Tibial nerve (tissue), 4 donors: ENCODE measurements at places on chromosomes 4 and X. TPM values are rescaled to one million over a fixed set of nuclear protein-coding genes. Genes with fewer than 3 reads are reported as not detected.
A peak's percentile ranks its signal among the peaks of the same experiment; 100 is the strongest.

DNA sequence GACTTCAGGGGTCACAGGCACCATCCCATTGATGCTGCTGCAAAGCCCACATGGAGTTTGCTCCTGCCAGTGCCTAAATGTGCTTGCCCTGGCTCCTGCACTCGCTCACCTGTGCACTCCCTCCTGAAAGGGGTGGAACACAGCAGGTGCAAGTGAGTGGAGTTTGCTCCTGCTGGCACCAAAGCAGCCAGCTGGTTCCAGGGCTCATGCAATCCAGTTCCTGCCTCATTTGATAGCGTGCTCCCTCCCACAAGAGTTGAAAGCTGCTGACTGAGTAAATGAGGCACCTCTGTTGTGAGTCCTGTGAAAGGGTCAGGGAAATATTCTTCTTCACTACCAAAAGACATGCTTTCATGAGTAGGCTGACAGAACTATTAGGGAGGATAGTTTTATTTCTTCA, 30.5 kb downstream of the CXCL8 start:
- H3K27ac ChIP-seq: no peak overlapping the region
- H3K36me3 ChIP-seq: no peaks in the 10 kb centered on the region
- H3K4me1 ChIP-seq: peaks cover 2% of the 10 kb centered on the region
- DNase-seq: no peak

CACNA1F gene
- total RNA-seq: under 0.01 TPM

GRCh38 chr4:111650674-111651086, 494.6 kb upstream of the FAM241A start:
- no peaks in the 10 kb centered on the region for H3K27me3 ChIP-seq
- H3K36me3 ChIP-seq: no peaks in the 10 kb centered on the region
- no peaks in the 10 kb centered on the region for H3K4me1 ChIP-seq

GRCh38 chrX:110414679-110415439, 56.2 kb downstream of the RTL9 start:
- no peaks in the 10 kb centered on the region for H3K27me3 ChIP-seq
- DNase-seq: no peak
- no peaks in the 10 kb centered on the region for H3K36me3 ChIP-seq
- H3K4me1 ChIP-seq: peaks cover 9% of the 10 kb centered on the region

GRCh38 chrX:47047989-47048388, 30.3 kb upstream of the RGN start:
- H3K27me3 ChIP-seq: no peaks in the 10 kb centered on the region
- H3K4me3 ChIP-seq: no peak overlapping the region
- no peaks in the 10 kb centered on the region for H3K36me3 ChIP-seq
- H3K4me1 ChIP-seq: no peaks in the 10 kb centered on the region

DNA sequence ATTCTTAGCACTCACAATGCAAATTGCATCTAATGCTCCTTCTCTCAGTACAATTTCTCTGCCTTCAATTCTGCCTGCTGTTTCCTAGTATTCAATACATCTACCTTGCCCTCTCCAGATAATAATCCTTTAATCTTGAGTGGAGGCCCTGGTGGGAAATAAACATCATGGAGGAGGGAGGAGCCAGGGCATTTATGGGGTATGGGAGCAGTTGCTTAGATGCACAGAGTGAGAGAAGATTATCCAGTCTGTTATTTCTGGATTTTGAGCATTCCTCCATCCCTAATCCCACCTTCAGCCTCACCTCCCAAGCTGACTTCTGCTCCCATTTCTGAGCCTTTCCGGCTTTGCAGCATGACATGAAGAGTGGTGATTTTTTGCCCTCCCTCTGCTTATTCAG, 127.9 kb upstream of the PPP3CA start:
- no peaks in the 10 kb centered on the region for H3K4me1 ChIP-seq
- no peaks in the 10 kb centered on the region for H3K36me3 ChIP-seq
- no peak overlapping the region for H3K27ac ChIP-seq
- H3K4me3 ChIP-seq: no peak overlapping the region
- no peaks in the 10 kb centered on the region for H3K27me3 ChIP-seq

MPP1 gene
- total RNA-seq: 16.2 TPM

DNA sequence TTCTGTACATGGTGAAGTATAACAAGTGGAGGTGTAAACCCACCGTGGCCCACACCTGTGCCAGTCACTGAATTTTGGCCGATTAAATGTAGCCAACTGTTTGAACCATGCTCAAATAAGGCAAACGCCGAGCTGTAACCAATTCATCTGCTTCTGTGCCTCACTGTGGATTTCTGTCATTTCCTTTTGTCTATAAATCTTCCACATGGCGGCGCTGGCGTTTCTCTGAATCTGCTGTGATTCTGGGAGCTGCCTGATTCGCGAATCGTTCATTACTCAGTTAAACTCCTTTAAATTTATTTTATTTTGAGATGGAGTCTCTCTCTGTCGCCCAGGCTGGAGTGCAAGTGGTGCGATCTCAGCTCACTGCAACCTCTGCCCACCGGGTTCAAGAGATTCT, 19.2 kb downstream of the SUPT20HL2 start:
- no peak overlapping the region for H3K4me3 ChIP-seq
- no peaks in the 10 kb centered on the region for H3K27me3 ChIP-seq
- H3K27ac ChIP-seq: no peak overlapping the region
- H3K4me1 ChIP-seq: no peaks in the 10 kb centered on the region
- peak; percentile 4 for DNase-seq

- H3K36me3 ChIP-seq: no peaks in the 10 kb centered on the region
- DNase-seq: no peak
- H3K27me3 ChIP-seq: no peaks in the 10 kb centered on the region
- H3K4me3 ChIP-seq: no peak overlapping the region
These were observed 118.6 kb downstream of the CPXCR1 start for GRCh38 chrX:88865634-88866033.

SASH3 gene
- 10.4 TPM for total RNA-seq

- H3K36me3 ChIP-seq: no peaks in the 10 kb centered on the region
- peaks cover 20% of the 10 kb centered on the region for H3K4me1 ChIP-seq
- peak; percentile 80 for DNase-seq
- H3K4me3 ChIP-seq: peak within 1 kb of the TSS; percentile 95
These were observed at the start of gene DGKQ for GRCh38 chr4:973431-974397. Gene DGKQ, minus strand, starts transcription at chr4:973569. Its CDS starts 87 bp downstream, at chr4:973482.

GRCh38 chrX:69014200-69014599, 151.1 kb downstream of the PJA1 start:
- no peak overlapping the region for H3K4me3 ChIP-seq
- no peaks in the 10 kb centered on the region for H3K36me3 ChIP-seq
- peaks cover 23% of the 10 kb centered on the region for H3K4me1 ChIP-seq
- H3K27ac ChIP-seq: no peak overlapping the region
- DNase-seq: no peak
- H3K27me3 ChIP-seq: no peaks in the 10 kb centered on the region

NLGN4X gene
- total RNA-seq: 10.3 TPM

DNA sequence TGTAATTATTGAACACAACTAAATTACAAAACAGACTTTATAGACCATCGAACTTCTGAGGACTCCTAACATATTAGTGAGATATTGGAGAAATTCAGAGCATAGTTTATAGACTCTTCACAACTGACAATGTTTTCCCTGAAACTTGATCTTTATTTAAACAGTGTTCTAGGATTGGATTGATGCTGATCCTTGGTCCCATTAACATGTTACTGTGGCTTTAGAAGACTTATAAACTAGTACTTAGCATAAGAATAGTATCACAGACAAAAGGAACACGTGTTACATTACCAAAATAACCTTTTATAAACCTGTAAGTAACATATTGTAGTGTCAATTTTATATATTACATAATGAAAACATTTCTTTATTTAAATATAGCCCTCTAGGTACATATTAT, 689.6 kb downstream of the CCSER1 start:
- no peaks in the 10 kb centered on the region for H3K4me1 ChIP-seq
- no peaks in the 10 kb centered on the region for H3K27me3 ChIP-seq
- H3K36me3 ChIP-seq: no peaks in the 10 kb centered on the region
- no peak overlapping the region for H3K4me3 ChIP-seq

DNA sequence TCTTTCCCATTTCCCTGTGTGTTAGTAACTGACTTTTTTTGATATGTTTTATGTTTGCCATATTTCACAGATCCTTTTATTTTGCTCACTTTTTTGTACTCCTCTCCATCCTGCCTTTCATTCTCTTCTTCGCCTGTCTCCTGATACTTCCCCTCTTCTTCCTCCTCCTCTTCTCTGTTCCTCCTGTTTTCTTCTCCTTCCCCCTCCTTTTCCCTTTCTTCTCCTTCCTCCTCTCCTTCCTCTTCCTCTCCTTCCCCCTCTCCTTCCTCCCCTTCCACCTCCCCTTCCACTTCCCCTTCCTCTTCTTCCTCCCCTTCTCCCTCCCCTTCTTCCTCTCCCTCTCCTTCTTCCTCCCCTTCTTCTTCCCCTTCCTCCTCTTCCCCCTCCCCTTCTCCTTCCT, 41.7 kb downstream of the RPGR start:
- DNase-seq: no peak
- no peak overlapping the region for H3K27ac ChIP-seq

GRCh38 chr4:40481977-40482376, 146.8 kb downstream of the CHRNA9 start:
- H3K4me3 ChIP-seq: no peak overlapping the region
- DNase-seq: no peak
- no peak overlapping the region for H3K27ac ChIP-seq
- H3K36me3 ChIP-seq: no peaks in the 10 kb centered on the region
- no peaks in the 10 kb centered on the region for H3K27me3 ChIP-seq
- no peaks in the 10 kb centered on the region for H3K4me1 ChIP-seq

GPR34 gene
- total RNA-seq: 5.0 TPM

DNA sequence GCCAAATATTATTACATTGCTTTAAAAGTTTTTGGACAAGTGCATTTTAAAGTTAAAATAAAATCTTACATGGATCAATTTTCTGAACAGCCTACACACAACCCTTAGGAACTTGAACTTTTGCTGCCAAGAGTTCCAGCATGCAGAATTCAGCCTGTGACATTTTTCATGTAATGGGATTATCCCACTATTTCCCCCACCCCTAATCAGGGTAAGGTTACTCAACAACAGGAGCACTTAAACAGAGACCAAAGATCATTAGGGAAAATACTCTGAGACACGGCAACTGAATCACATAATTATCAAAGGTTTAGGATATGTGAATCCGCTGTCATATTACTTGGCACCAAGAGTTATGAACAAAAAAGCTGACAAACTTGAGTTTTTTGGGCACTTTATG, 47.2 kb downstream of the IQCM start:
- H3K4me3 ChIP-seq: no peak overlapping the region
- no peaks in the 10 kb centered on the region for H3K36me3 ChIP-seq
- no peaks in the 10 kb centered on the region for H3K27me3 ChIP-seq
- DNase-seq: no peak

GRCh38 chrX:152958047-152958446, 35.9 kb downstream of the PNMA5 start:
- no peaks in the 10 kb centered on the region for H3K4me1 ChIP-seq
- peak overlapping the region; percentile 81 for H3K27ac ChIP-seq
- no peaks in the 10 kb centered on the region for H3K27me3 ChIP-seq
- H3K4me3 ChIP-seq: no peak overlapping the region

GRCh38 chr4:87805971-87806370, 6.6 kb downstream of the IBSP start:
- H3K36me3 ChIP-seq: no peaks in the 10 kb centered on the region
- no peak for DNase-seq
- H3K27ac ChIP-seq: no peak overlapping the region

FGFBP1 gene
- total RNA-seq: not detected

PROM1 gene
- total RNA-seq: not detected

GRCh38 chr4:109033993-109034392, 268.5 kb downstream of the COL25A1 start:
- H3K4me3 ChIP-seq: no peak overlapping the region
- no peak overlapping the region for H3K27ac ChIP-seq
- no peaks in the 10 kb centered on the region for H3K27me3 ChIP-seq
- H3K36me3 ChIP-seq: no peaks in the 10 kb centered on the region
- DNase-seq: no peak

DNA sequence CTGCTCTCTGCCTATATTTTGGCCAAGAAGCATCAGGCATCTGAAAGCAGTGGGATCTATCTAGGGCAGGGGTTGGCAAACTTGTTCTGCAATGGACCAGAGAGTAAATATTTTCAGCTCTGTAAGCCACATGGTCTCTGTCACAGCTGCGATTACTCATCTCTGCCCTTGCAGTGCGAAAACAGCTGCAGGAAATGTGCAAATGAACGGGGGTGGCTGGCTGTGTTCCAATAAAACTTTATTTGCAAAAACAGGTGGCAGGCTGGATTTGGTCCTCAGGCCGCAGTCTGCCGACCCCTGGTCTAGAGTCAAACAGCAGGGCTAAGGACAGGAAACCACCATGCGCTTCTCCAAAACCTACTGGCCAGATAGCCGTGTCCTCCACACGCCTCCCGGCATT, 48.6 kb downstream of the ACOX3 start:
- H3K4me3 ChIP-seq: no peak overlapping the region
- H3K4me1 ChIP-seq: no peaks in the 10 kb centered on the region
- no peak for DNase-seq
- H3K27ac ChIP-seq: peak overlapping the region; percentile 81
- H3K36me3 ChIP-seq: no peaks in the 10 kb centered on the region

MBTPS2 gene
- 9.0 TPM for total RNA-seq

DNA sequence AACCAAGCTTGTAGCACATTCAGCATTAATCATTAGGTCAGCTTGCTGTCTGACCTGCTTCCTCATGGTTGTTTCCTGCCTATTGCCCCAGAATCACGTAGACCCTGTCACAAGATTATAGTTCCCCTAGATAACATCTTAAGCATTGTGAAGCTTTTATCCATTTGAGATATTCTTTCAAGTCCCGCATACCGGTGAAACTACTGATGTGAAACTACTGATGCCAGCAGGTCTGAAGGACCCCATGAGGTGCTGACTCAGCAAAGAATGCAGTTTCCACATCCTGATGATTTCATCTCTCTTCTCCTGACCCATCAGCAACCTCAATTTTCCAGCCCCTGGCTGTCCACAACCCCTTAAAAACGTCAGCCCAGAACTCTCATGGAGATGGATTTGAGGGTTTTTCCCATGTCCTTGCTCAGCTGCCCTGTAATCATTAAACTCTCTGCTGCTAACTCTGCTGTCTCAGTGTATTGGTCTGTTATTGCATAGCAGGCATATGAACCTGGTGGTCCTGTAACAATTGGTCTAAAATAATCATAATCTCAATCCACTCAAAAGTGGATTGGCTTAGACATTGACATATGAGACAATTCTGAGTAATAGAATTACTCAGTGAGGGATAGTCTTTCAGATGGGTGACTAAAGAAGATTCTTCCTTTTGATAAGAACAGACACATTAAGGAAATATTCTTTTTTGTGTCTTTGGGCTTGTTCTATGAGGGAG, 26.3 kb upstream of the UBA6 start:
- no peaks in the 10 kb centered on the region for H3K4me1 ChIP-seq
- H3K4me3 ChIP-seq: no peak overlapping the region
- H3K27ac ChIP-seq: no peak overlapping the region
- H3K27me3 ChIP-seq: no peaks in the 10 kb centered on the region
- H3K36me3 ChIP-seq: peaks cover 35% of the 10 kb centered on the region
- DNase-seq: no peak

NDST3 gene
- 4.4 TPM for total RNA-seq

KCND1 gene
- 7.5 TPM for total RNA-seq

OPN1LW gene
- total RNA-seq: not detected

HHIP gene
- total RNA-seq: 3.3 TPM

UCP1 gene
- not detected for total RNA-seq

NXF3 gene
- 0.59 TPM for total RNA-seq

GRCh38 chrX:108121291-108121690, 29.7 kb downstream of the ATG4A start:
- peaks cover 4% of the 10 kb centered on the region for H3K4me1 ChIP-seq
- no peaks in the 10 kb centered on the region for H3K36me3 ChIP-seq
- H3K27me3 ChIP-seq: peaks cover 24% of the 10 kb centered on the region
- DNase-seq: no peak
- no peak overlapping the region for H3K4me3 ChIP-seq

SHROOM4 gene
- total RNA-seq: 9.6 TPM

- H3K36me3 ChIP-seq: no peaks in the 10 kb centered on the region
- DNase-seq: no peak
- H3K4me1 ChIP-seq: no peaks in the 10 kb centered on the region
- H3K4me3 ChIP-seq: no peak overlapping the region
- no peaks in the 10 kb centered on the region for H3K27me3 ChIP-seq
These were observed 1074.5 kb upstream of the PRKX start for GRCh38 chrX:4787971-4788370.
